ENCODE measurements at places on chromosomes 16 and 17.

GRCh38 chr17:44607836-44608690 lies 48.2 kb upstream of the MEIOC start:
- DNase-seq, result no peak

GRCh38 chr16:88616320-88616719 lies 22.1 kb upstream of the IL17C start:
- DNase-seq, result no peak

DNA sequence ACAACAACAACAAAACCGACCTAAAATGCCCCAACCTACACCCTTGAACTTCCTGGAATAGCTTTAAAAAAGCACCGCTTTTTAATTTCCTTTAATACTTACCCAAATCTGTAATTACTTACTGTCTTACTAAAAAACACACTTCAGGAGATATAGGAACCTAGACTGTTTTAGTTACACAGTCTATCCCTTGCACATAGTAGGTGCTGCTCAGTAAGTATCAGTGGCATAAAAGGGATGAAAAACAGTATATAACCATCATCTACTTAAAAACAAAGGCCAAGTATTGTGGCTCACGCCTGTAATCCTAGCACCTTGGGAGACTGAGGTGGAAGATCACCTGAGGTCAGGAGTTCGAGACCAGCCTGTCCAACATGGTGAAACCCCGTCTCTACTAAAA lies 6.1 kb downstream of the SUMO2 start:
- DNase-seq, result no peak

DNA sequence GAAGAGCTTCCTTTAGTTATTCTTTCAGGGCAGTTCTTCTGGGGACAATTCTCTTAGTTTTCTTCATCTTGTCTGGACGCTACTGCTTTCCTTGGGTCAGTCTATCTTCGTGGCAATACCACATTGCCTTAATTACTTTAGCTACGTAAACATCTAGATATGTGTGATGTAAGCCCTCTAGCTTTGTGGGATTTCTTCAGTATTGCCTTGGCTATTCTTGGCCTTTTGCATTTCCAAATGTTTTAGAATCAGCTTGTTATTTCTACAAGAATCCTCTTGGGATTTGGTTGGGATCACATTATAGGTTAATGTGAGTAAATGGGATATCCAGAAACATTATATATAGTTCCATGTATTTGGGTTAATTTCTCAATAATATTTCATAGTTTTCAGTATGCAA lies 9.0 kb upstream of the ST6GALNAC2 start:
- DNase-seq, result no peak

GRCh38 chr17:49834118-49834743 lies 13.6 kb downstream of the TAC4 start:
- no peak for DNase-seq

GRCh38 chr16:75762746-75763145 lies 36.5 kb upstream of the CPHXL start:
- no peak for DNase-seq

GRCh38 chr16:65548470-65548869 lies 426.6 kb upstream of the CDH11 start:
- DNase-seq, result no peak

GRCh38 chr17:8818654-8819330 lies 19.6 kb upstream of the MFSD6L start:
- DNase-seq, result peak; percentile 3

GRCh38 chr16:46947900-46948547 lies 25.4 kb downstream of the DNAJA2 start:
- peak; percentile 35 for DNase-seq

DNA sequence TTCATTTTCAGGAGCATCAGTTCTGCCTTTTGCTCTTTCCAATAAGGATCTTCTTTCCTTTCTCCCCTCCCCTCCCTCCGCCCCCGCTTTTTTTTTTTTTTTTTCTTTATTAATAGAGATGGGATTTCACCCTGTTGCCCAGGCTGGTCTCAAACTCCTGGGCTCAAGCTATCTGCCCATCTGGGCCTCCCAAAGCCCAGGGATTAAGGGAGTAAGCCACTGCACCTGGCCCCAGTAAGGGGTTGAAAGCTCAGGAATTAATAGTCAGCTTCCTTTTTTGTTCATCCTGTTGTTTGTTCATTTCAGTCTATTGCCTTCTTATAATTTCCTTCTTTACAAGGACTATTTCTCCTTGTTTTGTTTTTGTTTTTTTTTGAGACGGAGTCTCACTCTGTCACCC lies 7.9 kb upstream of the C17orf58 start:
- DNase-seq, result no peak

DNA sequence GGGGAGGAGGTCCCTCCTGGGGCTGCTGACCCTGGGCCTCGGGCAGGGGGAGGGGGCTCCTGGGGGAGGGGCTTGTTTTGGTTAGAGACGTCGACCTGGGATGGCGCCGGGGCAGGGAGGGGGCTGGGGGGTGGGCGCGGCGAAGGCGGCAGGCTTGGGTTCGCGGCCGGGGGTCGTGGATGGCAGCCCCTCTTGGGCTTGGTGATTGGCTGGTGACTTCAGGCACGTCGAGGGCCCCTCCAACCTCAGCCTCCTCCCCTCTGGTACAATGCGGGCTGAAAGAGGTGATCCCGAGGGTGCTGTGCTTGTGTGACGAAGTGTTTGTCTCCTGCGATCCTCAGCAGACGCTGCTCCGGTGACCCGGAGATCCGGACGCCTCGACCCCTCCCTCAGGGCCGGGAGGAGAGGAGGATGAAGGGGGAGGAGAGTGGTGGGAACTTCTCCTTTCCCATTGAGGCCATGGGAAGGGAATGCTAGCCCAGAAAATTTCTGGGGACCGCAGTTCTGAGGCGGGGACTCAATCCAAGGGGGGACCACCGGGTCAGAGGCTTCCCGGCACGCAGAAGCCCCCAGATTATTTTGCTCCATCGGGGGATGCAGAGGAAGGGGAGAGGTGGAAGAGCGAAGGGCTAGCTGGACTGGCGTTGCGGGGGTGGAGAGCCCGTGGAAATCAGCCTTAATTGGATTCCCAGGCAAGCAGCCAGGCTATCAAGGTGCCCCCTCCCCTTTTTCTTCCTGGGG lies 43.9 kb downstream of the RAI1 start:
- DNase-seq, result no peak

DNA sequence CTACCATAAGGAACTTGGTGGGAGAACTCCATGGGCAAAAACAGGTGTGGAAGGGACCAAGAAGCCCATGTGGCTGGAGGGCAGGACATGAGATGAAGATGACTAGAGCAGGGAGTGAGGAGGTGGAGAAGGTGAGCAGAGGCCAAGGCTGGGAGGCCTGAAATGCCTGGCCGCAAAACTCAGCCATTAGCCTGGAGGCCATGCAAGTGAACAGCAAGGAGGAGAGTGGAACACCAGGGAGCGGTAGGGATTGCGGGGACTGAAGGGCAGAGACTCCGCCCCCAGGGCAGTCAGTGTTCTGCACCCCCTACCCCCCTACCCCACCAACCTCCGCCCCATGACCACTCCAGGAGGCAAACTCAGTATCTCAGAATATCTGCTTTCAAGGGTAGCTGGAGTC lies 17.0 kb downstream of the BCL7C start:
- DNase-seq, result no peak

DNA sequence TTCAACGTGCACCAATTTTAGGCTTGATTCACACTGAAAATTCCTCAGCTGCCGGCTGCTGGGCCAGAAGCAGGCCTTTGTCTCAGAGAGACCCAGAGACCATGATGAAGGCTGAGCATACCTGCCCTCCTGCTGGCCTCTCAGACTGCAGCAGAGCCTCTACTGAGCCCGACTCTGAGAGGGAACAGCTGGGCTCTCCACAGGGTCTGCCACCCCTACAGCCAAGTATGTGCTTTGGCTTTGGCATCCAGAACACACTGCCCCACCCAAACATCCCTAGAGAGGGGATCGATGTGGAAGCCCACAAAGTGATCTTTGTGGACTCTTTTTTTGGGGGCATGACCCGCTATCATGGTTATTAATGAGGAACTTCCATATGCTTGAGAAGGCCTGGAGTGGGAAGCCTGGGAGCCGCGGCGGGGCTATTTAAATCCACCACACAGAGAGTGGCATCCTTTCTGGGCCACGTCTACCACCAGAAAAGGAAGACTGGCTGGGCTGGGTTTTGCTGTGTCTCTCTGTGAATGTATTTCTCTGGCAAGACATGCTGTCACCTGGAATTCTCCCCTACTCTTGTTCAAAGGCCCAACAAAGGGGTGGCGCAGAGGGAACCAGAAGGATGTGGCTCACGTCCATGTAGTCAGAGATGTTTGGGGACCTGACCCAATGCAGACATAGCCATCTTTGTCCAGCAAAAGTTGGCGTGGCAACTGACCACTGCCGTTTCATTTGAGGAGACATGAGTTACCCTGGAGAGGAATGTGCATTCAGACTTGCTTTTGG lies 69.3 kb downstream of the GNAO1 start:
- DNase-seq, result no peak

DNA sequence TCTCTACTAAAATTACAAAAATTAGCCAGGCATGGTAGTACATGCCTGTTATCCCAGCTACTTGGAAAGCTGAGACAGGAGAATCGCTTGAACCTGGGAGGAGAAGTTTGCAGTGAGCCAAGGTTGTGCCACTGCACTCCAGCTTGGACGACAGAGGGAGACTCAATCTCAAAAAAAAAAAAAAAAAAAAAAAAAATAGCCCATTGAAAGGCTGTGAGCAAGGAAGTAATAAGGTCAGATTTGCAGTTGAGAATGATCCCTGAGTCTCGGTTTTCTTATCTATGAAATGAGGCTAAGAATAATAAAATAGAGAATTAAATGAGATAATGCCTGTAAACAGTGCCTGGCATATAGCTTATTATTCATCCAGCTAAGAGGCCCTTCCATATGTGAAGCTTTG lies 1.3 kb upstream of the PDK2 start:
- no peak for DNase-seq

DNA sequence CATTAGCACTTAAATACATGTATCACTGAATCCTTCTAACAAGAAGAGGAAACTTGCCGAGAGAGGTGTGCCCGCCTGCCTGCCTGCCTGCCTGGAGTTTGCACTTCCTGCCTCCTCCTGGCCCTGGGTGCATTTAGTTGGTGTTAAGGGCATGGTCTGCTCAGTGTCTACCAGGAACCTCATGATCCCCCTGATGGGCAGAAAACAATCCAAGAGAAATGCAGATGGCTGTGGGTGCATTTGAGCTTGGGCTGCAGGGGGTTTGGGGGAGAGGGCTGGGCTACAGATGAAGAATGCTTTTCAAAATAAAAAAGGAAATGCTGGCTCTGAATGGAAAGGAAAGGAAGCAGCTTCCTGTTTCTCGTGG lies 10.1 kb downstream of the KSR1 start:
- DNase-seq, result no peak

- DNase-seq, result peak; percentile 67
These were observed 2.3 kb upstream of the ACTG1 start for GRCh38 chr17:81514739-81515529.

GRCh38 chr16:29812754-29813643 lies 1.0 kb downstream of the PRRT2 start:
- DNase-seq, result no peak

GRCh38 chr16:7998789-7999453 lies 591.4 kb downstream of the TMEM114 start:
- DNase-seq, result no peak

DNA sequence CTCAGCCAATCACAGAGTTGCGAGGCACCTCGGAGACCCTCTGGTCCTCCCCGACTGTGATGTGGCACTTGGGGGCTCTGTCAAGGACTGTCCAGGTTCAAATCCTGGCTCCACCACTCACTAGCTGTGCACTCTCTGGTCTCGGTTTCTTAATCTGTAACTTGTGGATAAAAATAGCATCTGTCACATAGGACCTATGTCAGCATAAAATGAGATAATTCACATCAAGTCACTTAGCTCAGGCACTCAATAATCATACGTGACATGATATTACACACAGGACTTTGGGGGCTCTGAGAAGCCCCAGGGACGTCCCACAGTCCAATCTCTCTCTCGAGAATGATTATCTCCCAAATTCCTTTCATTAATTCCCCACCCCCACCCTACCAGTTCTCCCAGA lies 166.4 kb downstream of the COPRS start:
- DNase-seq, result no peak

DNA sequence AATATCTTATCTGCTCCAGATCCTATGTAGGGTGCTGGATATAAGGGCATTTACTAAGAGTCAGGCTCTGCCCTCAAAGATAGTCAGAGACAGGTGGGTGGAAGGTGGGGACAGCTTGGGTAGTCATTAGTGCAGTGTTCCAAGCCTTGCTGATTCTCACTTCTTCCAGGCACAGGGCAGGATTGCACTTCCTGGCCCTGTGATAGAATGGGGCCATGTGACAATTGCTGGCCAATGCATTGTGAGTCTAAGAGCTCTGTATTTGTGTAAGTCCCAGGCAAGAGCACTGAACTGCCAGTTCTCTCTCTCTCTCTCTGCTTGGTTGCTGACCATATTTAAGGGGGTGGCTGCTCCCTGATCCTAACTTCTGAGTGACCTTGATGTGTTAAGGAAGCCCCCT lies 112.1 kb downstream of the C16orf78 start:
- DNase-seq, result no peak

- DNase-seq, result no peak
These were observed 134.8 kb upstream of the IRX6 start for GRCh38 chr16:55189224-55189623.

DNA sequence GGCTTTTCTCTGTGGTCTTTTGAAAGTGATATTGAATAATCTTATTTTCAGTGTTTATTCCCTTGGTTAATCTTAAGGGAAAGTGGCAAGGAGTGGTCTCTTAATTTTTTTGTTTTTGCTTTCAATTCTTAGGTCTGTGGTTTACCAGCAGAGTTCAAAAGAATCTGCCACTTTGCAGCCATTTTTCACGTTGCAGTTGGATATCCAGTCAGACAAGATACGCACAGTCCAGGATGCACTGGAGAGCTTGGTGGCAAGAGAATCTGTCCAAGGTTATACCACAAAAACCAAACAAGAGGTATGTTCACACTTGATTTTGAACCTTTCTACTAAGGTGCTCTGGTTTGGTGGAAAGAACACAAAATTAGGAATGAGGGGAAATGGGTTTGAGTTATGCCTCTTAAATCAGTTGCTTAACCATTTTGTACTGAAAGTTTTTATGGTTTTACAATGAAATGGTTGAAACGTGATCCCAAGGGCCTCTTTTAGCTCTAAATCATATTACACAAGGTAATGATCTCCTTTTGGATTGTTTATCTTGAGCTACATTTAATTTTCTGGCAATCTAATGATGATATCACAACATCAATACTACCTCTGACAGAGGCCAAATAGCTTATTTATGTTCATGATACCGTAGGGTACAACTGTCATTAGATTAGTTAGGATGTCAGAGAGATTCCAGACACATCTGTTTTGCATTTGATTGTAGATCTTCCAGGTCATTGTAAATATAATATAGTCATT lies 51.6 kb upstream of the CRISPLD2 start:
- no peak for DNase-seq
